ENCODE measurements at places on chromosomes 1 and 21. TPM values are rescaled to one million over a fixed set of nuclear protein-coding genes. Genes with fewer than 3 reads are reported as not detected.

GRCh38 chr21:39637197-39637970, 24.6 kb downstream of the B3GALT5 start:
- no peak for DNase-seq

DNA sequence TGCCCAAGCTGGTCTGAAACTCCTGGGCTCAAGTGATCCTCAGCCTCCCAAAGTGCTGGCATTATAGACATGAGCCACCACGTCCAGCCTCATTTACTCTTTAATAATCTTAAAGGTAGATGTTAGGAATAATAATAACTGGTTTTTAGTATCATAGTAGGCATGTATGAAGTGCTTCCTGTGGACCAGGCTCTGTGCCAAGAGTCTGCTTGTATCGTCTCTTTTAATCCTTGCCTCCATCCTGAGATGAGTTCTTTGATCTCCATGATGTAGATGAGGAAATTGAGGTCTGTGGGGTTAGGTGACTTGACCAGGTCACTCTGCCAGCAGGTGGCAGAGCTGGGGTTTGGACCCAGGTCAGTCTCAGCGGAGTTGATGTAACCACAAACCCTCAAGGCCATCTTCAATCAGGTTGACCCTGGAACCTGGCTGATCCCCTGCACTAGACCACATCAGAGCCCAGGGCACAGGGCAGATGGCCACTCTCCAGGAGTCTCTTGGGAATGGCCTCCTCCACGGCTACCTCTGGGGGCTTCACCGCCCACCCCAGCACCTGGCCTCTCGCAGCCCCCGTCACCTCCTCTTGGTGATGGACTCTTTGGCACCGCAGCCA, 11.3 kb downstream of the EFHD2 start:
- DNase-seq: no peak

- DNase-seq: no peak
Observed at GRCh38 chr1:46804027-46804889, 5.4 kb downstream of the CYP4B1 start.

- DNase-seq: no peak
Observed at GRCh38 chr1:145804235-145805045, 19.5 kb downstream of the RNF115 start.

DNA sequence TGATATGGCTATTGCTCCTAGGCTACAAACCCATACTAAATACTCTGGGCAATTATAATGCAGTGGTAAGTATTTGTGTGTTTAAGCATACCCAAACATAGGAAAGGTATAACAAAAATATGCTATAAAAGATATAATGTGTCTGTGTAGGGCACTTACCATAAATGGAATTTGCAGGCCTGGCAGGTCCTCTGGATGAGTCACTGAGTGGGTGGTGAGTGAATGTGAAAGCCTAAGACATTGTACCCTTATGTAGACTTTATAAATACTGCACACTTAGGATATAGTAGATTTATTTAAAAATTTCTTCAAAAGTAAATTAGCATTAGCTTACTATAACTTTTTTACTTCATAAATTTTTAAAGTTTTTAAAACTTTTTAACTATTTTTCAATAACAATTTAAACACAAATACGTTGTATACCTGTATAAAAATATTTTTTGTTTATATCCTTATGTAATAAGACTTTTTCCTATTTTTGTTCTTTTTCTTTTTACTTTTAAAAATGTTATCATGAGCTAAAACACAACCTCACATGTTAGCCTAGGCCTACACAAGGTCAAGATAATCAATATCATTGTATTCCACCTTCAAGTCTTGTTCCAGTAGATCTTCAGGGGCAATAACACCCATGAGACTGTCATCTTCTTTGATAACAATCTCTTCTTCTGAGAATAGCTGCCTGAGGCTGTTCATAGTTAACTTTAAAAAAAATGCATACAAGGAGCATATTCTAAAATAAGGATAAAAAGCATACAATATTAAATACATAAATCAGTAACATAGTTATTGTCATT, 306.3 kb upstream of the RGS18 start:
- no peak for DNase-seq

GRCh38 chr1:205226868-205227583, 720 bp upstream of the TMCC2 start:
- no peak for DNase-seq

PRAMEF18 gene
- polyA plus RNA-seq: not detected

DNA sequence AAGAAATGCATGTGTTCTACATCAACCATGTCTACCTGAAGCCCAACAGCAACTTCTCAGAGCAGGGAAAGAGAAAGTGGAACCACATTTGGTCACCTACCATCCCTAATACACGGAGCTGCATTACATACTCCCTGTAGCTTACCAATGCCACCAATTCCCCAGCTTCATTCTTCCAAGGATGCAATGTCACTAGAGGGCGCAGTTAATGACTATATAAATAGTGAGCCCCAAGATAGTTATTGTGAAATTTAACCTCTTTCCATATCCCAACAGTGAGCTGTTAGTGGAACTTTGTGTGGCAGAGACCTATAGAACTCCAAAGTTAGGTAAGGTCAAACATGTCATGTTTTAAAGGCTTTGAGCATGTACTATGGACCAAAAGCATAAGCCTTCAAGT, 618.3 kb downstream of the SMYD3 start:
- DNase-seq: no peak

GRCh38 chr21:39479164-39479813, 27.5 kb downstream of the SH3BGR start:
- DNase-seq: no peak

GRCh38 chr1:234570329-234571120, 39.5 kb downstream of the IRF2BP2 start:
- DNase-seq: no peak

DNA sequence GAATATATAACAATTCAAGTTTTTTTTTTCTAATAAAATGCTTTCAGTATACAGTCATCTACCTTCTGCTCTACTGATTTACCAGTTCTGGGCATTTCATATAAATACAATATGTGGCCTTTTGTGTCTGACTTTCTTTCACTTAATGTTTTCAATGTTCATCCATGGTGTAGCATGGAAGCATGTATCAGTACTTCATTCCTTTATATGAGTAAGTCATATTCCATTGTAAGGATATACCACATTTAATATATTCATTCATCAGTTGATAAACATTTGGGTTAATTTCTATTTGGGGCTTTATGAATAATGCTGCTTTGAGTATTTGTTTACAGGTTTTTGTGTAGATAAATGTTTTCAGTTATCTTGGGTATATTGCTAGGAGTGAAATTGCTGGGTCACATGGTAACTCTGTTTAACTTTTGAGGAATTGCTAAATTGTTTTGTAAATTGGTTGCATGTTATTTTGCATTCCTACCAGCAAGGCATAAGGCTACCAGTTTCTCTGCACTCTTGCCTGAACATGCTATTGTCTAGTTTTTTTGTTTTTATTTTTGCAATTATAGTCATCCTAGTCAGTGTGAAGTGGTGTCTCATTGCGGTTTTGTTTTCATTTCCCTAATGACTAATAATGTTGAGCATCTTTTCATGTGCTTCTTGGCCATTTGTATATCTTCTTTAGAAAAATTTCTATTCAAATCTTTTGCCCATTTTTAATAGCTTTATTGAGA, 206.1 kb downstream of the TM2D1 start:
- DNase-seq: no peak

FLG gene
- 0.58 TPM for polyA plus RNA-seq

GRCh38 chr1:8815582-8816151, 1.8 kb downstream of the RERE start:
- DNase-seq: no peak

GRCh38 chr1:17553975-17554700, 14.6 kb downstream of the ARHGEF10L start:
- DNase-seq: no peak

NPPB gene
- not detected for polyA plus RNA-seq

GRCh38 chr1:165053351-165053750, 303.2 kb downstream of the LMX1A start:
- no peak for DNase-seq

- DNase-seq: no peak
Observed at GRCh38 chr21:46009951-46010705, 28.6 kb downstream of the COL6A1 start.

CASQ1 gene
- polyA plus RNA-seq: 1,211 TPM

CFAP141 gene
- not detected for polyA plus RNA-seq

DNA sequence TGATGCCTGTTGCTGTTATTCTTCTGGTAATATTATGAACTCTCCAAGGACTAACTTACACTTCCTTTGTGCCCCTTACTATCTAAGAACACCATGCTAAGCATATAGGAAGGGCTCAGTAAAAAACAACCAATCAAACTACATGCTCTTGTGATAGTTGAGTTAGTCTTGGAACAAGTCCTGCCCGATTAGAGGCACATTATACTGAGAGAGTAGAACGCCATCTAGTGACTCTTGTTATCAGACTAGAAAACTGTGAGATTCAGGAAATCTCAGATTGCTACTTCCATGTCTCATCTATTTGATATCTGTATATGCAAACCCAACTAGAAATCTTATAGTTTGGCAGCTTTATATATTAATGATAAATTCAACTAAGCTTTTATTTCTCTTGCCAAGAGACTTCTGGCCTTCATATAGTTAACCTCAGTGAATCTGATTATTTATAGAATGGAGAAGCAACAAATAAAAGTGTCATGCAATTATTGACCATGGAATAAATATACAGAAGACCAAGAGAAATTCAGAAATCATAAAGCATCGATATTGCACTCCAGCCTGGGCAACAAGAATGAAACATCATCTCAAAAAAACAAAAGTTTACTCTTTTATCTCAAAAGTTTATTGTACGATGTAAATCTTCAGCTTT, 7.8 kb upstream of the SRRM1 start:
- peak; percentile 53 for DNase-seq

DNA sequence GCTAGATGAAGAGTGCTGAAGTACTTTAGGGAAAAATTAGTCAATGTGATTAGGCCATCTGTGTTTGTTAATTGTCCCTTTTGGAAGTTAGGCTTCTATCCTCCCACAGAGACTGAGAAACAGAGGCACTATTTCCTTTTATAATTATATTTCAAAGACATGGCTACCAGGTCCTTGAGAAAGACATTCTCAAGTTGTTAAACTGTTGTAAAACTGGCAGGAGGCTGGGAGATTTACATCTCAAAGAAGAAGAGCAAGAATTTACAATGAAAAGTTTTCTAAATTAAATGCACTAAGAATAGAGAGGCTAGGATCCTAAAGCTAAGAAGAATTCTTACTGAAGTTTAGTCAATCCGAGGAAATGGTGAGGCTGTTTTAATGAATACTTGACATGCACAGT, 74.0 kb upstream of the BRINP3 start:
- DNase-seq: no peak

GJA8 gene
- not detected for polyA plus RNA-seq

- DNase-seq: no peak
Observed at GRCh38 chr1:89896105-89896942, 75.5 kb downstream of the LRRC8D start.

DNA sequence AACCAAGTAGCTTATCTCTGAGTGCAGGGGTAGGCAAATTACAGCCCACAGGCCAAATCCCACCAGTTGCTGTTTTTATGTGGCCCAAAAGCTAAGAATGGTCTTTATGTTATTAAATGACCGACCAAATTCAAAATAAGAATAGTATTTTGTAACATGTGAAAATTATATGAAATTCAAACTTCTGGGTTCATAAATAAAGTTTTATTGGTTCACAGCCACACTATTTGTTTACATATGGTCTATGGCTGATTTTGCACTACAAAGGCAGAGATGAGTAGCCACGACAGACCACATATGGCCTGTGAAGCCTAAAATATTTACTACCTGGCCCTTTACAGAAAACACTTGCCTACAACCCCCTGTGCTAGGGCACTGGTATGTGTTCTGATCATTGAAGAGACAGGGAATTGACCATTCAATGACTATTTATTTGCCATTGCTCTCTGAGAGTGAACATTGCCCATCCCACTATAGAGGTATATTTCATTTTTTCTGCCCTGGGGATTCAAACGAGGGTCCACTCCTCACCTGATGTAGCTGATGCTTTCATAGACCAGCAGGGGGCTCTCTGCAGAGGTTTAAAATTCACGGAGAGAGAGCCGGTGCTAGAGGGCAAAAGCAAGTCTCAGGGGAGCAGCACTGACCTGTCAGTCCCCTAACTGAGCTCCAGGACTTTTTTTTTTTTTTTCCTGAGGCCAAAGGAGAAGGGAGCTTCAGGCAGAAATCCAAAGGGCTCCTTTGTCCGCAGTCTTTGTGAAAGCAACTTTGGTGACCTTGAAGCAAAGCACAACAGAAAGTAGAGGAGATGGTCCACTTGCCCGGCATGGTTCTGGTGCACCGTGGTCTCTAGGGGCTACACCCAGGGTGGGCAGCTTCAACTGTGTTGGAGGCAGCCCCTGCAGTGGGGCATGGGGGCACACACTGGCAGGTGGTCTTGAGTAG, 7.3 kb upstream of the GNL2 start:
- no peak for DNase-seq

- no peak for DNase-seq
Observed at GRCh38 chr1:212612041-212612961, 3.7 kb downstream of the ATF3 start.

GRCh38 chr1:43789604-43790550, 82.5 kb downstream of the ST3GAL3 start:
- no peak for DNase-seq

DNA sequence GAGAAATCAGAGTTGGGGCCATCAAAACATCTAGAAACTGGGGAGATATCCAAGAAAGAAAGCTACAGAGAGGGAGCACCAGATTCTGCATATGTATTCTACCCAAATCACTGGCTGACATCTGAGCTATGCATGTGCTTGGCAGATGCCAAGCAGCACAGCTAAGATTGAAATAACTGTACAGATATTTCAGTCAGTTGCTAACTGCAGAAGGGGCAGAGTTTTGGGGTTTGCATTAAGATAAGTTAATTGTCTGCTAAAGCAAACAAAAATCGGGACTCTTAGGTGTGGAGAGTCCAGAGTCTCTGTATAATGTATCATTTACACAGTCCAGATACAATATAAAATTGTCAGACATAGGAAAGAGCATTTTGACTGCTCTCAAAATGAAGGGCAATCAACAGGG, 437.1 kb downstream of the PTBP2 start:
- no peak for DNase-seq

DNA sequence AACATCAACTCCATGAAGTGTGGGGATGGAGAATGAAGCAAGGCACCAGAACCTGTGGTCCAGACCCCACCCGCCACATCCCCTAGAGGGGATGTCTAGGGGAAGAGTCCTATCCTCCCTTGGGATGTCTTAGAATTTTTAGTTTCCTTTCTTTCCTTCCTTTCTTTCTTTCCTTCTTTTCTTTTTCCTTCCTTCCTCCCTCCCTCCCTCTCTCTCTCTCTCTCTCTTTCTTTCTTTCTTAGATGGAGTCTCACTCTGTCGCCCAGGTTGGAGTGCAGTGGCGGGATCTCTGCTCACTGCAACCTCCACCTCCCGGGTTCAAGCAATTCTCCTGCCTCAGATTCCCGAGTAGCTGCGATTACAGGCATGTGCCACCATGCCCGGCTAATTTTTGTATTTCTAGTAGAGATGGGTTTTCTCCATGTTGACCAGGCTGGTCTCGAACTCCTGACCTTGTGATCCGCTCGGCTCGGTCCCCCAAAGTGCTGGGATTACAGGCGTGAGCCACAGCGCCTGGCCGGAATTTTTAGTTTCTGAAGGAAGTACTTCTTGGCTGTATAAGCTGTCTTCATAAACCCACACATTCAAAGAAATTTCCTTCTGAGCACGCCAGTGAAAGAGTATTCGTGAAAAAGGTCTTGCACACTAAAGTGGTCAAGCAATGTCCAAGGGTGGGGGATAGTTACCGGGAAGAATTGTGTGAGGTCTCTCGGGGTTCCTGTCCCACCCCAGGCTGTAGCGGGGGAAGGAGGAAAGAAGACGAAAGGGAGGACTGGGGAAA, 20.8 kb upstream of the LEFTY2 start:
- no peak for DNase-seq

GRCh38 chr1:2801046-2801445, 447 bp downstream of the TTC34 start:
- DNase-seq: no peak
